ENCODE measurements at places on chromosomes 16 and 17. TPM values are rescaled to one million over a fixed set of nuclear protein-coding genes. Genes with fewer than 3 reads are reported as not detected.

SMIM22 gene
- not detected for total RNA-seq

KRT20 gene
- total RNA-seq, result not detected

CAVIN1 gene
- total RNA-seq, result 1,181 TPM

TOX3 gene
- total RNA-seq, result not detected

PRRT2 gene
- 11.2 TPM for total RNA-seq

GINS3 gene
- 2.0 TPM for total RNA-seq

C16orf96 gene
- not detected for total RNA-seq

ZNF287 gene
- total RNA-seq, result 7.4 TPM

TSC2 gene
- total RNA-seq, result 54.6 TPM

WNT9B gene
- total RNA-seq, result 0.65 TPM

ITGAX gene
- 5.4 TPM for total RNA-seq

PEMT gene
- 17.9 TPM for total RNA-seq

RAB11FIP4 gene
- total RNA-seq, result 0.75 TPM

HOXB8 gene
- total RNA-seq, result not detected

AGRP gene
- not detected for total RNA-seq

STX1B gene
- 2.3 TPM for total RNA-seq

TBC1D3 gene
- not detected for total RNA-seq

COL1A1 gene
- total RNA-seq, result 123 TPM

ABCC3 gene
- 0.50 TPM for total RNA-seq

EDC4 gene
- 70.9 TPM for total RNA-seq

LRRC46 gene
- not detected for total RNA-seq

NTN3 gene
- total RNA-seq, result 0.29 TPM

HIRIP3 gene
- total RNA-seq, result 39.4 TPM

GINS2 gene
- total RNA-seq, result not detected

CDH13 gene
- 6.2 TPM for total RNA-seq

ZNF652 gene
- 79.3 TPM for total RNA-seq

C16orf86 gene
- total RNA-seq, result 5.1 TPM

DYNLRB2 gene
- total RNA-seq, result not detected

ADGRG1 gene
- total RNA-seq, result 17.7 TPM

SAMD14 gene
- 0.98 TPM for total RNA-seq

CHST4 gene
- 0.63 TPM for total RNA-seq

OR1F1 gene
- total RNA-seq, result not detected

ADAD2 gene
- 0.83 TPM for total RNA-seq

Measured in esophagus muscularis mucosa (tissue), 4 donors.